ENCODE measurements at places on chromosomes 16 and 17.

GRCh38 chr17:50468304-50469207, at the start of gene CHAD:
CHAD (minus strand) TSS chr17:50468880; CDS start chr17:50468813, 67 bp downstream.
- no peak for DNase-seq

GRCh38 chr16:3606441-3606840, 5.0 kb downstream of the SLX4 start:
- DNase-seq = no peak

GRCh38 chr16:12535535-12536411, 267.9 kb downstream of the CPPED1 start:
- DNase-seq = no peak

GRCh38 chr17:3904501-3904900, 11.6 kb upstream of the CAMKK1 start:
- no peak for DNase-seq

DNA sequence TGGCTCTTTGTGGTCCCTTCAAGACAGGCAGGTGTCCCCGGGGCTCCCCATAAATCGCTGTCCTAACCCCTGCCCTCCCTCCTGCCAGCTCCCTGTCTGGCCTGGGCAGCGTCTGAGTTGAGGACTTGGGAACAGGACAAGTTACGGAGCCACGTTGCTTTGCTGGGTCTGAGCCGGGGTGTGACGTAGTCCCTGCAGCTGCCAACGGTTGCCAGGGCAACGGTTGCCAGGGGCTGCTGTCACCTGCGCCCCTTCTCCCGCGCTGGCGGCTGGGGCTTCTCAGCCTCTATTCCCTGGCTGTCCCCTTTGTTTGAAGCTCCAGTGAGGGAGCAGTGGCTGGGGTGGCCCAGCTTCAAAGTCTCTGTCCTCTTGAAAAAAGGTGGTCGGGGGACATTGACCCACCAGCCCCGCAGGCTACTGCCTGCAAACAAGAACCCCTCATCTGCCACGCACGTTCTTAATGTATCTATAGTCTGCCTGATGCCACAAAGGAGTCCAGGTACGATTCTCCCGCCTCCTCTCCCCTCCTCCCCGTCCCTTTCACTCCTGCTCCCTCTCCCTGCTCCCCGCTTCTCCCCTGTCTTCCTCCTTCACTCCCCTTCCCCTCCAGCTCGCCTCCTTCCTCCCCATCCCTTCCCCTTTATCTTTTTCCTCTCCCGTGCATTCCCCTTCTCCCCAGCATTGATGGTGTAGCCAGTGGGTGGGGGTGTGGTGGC, 10.9 kb downstream of the ADGRG1 start:
- DNase-seq = no peak

DNA sequence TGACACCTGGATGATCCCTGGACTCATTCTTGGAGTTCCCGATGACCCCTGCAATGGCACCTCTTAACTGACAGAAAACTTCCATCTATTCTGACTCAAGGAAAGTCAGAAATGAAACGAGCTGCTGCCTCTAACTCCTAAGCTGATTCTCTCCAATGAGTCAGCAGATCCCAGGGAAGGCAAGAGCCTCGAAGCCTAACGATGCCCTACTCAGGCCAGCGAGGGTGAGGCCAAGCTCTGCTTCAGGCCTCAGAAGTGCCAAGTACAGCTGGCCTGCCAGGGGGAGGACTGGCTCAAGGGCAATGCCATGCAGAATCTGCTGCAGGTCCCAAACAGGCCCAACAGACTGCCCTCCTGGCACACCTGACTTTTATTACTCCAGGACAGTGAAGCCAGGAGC, 36.3 kb downstream of the PLXDC1 start:
- no peak for DNase-seq

DNA sequence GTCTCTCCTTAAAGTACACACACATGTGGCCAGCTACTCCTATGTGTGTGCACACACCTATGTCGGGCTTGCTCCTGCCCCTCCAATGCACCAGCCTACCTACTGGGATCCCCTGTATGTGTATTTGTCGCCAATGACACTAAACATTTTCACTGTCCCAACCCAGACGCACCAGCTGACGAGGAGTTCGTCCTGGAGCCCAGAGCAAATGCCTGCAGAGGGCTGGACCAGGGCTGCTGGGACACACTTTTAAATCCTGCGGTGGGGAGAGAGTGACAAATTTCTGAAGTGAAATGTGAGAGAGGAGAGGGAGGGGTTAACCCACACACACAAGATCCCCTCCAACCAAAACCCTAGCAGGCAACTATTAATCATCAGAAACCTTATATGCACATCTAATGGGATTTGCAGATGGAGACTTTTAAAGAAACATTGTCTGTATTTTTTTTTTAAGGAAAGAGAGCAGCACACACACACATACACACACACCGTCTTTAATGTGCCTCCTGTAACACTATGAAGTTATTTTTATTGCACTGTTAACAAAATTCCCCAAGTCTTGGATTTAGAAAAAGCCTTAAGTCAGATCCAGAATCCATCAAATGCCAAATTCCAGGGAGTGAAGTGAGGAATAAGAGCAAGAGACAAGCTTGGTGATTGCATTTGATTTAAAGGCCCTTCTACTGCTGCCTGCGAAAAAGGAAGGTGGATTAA, at the start of gene MEOX1:
MEOX1 (minus strand) TSS at position 224 of the 714 bp plus-strand sequence. CDS start 388 bp downstream, outside the sequence.
- DNase-seq = no peak

DNA sequence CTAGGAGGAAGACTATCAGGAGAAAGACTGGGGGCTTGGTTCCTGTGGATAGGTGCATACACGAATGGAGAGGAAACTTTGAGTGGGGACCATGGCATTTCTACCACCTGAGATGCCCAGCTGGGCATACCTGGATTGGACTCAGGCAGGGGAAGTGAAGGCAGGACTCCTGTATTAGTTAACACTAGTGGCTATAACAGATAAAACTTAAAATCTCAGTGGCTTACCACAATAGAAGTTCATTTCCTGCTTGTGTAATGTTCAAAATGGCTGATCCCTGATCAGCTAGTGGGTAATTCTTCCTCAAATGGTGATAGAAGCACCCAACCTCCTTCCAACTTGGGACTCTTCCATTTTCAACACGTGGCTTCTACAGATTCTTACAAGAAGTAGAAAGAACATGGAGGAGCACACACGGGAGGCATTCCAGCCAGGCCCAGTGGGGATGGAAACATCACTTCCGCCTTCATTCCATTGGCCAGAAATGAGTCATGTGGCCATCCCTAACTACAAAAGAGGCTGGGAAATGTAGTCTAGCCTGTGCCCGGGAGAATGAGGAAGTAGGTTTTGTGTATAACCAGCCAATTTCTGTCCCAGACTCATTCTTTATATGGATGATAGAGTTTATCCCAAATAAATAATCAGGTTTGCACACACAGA, 112.1 kb downstream of the UTP18 start:
- peak; percentile 55 for DNase-seq

DNA sequence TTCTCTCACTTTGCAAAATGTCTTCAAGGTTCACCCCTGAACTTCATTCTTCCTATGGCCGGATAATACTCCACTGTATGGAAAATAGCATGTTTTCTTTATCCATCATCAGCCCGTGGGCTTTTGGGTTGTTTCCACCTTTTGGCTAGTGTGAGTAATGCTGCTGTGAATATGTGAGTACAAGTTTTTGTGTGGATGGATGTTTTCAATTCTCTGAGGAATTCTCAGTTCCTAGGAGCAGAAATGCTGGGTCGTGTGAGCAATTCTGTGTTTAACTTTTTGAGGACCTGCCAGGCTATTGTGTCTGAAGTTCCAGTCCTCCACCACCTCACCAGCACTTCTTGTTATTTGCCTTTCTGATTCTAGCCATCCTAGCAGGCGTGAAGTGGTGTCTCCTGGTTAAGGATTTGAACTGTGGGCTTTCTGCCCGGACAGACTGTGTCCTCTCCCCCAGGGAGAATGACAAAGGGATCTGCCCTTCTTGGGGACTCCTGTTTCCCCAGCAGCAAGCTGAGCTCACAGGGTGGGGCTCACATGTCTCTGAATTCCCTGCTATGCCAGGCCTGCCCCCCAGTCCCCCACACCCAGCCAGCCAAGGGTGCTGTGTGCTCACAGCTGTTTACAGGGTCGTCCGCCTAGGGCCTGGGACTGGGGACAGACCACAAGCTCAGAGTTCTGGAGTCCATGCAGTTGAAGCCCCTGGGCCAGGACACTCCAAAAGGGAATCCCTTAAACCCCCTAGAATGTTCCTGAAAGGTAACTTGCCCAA, 92.2 kb upstream of the CIBAR2 start:
- DNase-seq = no peak

DNA sequence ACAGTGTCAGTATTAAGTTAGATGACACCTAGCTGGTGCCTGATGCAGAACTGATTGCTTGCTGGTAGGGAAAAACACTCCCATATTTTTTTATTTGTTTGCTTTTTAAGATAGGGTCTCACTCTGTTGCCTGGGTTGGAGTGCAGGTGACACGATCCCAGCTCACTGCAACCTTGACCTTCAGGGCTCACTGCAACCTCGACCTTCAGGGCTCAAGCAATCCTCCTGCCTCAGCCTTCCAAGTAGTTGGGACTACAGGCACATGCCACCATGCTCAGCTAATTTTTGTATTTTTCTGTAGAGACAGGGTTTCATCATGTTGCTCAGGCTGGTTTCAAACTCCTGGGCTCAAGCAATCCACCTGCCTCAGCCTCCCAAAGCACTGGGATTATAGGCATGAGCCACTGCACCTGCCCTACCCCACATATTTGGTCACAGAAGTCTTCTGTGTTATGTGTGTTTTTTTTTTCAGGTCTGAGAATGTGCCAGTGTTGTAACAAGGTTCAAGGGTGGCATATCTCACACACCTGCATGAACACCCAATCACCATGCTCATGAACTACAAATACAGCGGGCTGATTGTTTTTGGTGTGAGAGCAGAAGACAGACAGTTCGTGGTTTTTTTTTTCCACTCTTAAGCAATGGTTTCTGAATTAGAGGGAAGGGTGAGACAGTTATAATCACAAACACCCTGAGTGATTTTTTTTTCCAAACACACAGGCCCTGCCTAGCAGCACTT, 22.8 kb downstream of the SPAG9 start:
- DNase-seq = no peak

DNA sequence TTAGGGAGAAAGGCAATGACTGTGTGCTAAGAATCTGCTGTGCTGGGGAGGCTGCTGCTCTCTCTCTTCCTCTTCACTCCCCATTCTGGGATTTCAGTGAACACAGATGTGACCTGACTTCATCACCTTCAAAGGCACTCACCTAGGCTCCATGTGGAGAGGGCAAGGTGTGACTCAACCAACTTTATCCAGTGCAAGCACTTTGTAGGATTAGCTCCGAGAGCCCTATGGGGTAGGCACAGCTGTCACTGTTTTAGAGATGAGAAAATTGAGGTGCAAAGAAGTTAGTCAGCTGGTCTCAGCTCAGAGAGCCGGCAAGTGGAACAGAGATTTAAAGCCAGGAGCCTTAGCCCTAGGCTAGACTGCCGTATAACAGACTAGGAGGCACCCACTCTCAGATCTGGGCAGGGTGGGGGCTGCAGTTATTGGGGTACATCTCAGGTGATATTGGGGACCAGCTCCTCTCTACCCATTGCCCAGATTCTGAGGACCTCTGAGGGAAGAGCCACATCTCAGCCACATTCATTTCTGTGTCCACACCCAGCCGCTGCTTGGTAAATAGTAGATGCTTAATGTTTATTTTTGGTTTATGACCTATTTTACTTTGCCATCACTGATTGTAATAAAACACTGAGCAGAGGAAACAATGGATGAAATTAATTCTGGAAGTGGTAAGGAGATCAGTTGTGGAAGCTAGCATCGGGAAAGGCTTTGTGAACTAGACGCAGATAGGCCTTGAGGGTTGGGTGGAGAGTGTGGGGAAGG, 138.8 kb downstream of the CCDC182 start:
- no peak for DNase-seq

GRCh38 chr17:40602445-40603443, 37.5 kb upstream of the CCR7 start:
- DNase-seq = no peak

- DNase-seq = no peak
These were observed 98.7 kb downstream of the C16orf95 start for GRCh38 chr16:87218281-87219055.

DNA sequence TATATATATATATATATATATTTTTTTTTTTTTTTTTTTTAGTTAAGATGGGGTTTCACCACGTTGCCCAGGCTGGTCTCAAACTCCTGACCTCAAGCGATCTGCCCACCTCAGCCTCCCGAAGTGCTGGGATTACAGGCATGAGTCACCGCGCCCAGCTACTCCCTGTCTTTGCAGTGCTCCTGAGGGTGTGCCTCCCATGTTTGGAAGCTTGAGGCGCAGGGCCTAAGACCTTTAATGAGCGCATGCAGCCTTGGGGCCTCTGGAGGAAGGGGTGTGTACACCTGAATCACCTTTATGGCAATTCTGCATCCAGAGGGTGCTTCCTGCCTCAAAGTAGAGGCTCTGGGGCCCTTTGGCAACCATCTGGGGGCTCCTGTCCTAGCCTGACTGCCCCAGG, 219.4 kb upstream of the CIBAR2 start:
- DNase-seq = no peak

DNA sequence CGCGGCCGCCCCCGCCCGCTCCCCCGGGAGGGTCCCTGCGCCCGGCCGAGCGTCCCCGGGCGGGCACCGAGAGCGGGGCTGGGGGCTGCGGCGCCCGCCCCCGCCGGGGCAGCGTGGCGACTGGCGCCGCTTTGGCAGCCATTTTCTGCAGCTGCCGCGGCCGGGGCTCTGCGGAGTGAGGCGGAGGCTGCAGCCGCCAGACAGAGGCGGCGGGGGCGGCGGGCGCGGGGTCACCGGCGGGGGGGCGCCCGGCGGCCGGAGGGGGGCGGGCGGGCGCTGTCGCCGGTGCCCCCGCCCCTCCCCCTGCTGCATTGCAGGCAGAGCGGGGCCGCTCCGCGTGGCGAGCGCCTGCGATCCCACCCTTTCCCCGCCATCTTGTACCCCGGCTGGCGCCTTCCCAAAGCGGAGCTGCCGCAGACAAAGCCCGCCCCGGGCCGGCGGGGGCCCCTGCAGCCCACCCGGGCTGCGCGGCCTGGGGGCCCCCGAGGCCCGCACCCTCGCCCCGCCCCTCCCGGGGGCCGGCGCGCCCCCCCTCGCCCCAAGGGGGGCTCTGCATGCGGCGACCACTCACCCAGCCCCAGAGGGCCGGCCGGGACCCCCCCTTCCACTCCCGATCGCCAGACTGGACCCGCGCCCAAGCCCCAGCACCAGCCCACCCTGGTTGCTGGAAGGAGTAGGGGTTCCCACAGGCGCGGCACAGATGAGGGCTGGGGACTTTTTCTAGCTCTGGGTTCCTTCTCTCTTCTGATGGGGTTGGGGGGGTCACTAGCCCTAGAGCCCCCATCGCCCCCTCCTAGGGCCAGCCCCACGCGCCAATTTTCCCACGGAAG, 16.6 kb upstream of the CBX8 start:
- no peak for DNase-seq

DNA sequence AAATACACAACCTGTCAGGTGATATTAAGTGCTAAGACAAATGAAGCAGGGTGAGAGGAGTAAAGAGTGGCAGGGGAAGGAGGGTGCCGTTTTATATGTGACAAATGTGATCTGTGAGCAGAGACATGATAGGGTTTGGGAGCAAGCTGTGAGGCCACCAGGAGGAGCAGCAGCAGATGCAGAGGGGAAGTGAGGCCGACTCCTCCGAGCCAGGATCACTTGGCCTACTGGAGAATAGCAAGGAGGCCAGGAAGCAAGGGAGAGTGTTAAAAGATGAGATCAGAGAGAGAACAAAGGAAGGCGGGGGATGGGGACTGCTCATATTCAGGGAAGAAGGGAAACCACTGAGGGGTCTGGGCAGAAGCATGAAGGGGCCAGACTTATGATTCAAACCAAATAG, 129.4 kb downstream of the TANGO6 start:
- DNase-seq = no peak

Data from KG1 (cell line).